Fibroblast of gingiva (primary cell): ENCODE measurements at places on chromosomes 7 and 10.

DNA sequence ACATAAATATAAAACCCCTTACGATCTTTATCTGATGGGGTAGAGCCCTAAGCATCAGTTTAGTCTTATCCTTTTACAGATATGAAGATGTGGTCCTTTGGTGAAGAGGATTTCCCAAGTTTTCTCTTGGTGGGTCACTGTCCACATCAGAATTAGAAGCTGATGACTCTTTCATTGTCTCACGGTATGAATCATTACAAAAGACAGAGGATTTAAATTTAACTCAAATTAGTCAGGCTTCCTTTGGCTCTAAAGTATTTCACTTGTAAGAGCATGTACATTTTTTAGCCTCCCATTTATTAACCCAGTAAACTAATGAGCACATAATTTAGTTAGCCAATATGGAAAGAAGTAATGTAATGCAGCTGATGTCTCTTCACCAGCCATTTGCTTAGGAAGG lies 49.9 kb upstream of the TMEM26 start:
- DNase-seq = peak; percentile 9

- peak; percentile 95 for DNase-seq
Observed at GRCh38 chr7:155258226-155258560, 39.5 kb upstream of the INSIG1 start.

DNA sequence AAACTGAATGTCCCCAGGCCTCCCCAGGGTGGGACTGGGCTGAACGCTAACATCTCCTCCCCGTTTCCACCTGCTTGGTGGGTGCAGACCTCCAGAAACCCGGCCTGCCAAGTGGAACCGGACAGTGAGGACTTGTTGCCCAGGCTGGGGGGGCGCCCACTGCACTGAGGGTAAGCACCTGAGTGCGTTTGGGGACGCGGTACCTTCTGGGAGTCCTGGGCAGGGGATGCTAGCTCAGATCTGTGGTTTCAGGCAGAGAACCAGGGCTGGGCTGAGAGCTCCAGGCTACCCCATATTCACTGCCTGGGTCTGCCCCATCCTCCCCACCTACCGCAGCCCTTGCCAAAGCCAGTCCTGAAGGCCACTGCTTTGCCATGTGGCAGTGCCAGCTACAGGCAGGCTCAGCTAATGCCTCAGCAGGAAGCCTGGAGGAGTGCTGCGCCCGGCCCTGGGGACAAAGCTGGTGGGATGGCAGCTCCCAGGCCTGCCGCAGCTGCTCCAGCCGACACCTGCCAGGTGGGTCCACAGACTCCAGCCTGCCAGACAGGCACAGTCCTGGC lies 3.5 kb upstream of the ZNF467 start:
- DNase-seq = no peak

DNA sequence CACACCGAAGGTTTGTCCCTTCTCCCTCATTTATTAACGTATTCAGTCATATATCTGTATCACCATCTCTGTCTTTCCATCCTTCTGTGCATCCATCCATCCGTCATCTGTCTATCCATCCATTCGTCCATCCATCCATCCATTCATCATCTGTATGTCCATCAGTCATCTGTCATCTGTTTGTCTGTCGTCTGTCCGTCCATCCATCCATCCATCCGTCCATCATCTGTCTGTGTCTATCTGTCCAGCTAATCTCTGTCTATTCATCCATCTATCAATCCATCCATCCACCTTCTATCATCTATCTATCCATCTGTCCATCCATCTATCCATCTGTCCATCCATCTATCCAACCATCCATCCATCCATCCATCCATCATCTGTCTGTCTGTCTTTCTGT lies 213.9 kb downstream of the TYW1 start:
- no peak for DNase-seq

DNA sequence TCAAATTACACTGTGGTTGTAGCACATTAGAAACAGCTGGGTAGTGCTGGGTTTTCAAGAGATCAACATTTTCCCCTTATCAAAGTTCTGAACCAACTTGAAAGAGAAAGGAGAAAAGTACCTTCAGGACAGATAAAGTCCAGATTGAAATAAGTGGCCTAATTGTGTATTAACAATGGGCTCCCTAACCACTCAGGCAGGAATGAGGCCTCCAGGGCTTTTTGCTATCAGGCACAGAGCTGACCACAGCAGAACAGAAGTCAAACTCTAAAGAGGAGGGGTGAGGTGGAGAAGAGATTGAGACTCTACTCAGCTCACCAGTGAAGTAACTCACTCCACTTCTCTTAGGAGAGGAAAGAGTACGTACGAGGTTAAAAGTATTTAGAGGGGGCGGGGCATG lies 394.1 kb upstream of the PHF14 start:
- no peak for DNase-seq

DNA sequence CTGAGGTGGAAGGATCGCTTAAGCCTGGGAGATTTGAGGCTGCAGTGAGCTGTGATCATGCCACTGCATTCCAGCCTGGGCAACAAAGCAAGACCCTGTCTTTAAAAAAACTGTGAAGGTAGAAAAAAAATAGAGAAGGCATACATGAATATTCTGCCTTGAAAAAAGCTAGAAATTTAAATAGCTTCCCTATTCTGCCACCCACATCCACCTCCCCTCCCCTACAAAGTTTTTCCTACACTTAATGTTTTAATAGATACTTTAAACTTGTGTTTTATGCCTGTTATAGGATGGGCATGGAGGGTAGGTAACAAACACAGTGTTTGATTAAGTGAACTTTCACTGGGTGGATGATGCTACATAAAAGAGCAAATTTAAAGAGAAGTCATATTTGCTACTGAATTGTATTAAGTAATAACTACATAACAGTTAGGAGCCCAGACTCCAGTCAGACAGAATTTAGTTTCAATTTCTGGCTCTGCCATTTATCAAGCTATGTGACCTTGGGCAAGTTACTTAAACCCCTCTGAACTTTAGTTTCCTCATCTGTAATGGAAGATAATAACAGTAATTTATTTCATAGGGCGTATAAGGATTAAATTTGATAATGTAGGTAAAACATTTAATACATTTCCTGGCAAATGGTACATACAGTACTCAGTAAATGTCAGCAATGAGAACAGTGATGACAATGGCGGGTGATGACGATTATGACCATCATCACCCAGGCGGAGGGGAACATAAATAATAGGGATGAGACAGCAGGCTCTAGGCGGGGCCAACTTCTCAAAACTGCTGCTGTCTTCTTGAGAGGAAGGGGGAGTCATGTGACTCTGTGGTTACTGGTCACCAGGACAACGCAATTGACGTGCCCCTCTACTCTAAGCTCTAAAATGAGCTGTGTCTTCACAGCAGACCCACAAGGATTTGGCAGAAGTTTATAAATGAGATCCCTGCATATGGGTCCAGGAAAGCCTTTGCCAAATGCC lies 15.8 kb downstream of the DNMBP start:
- peak; percentile 92 for DNase-seq

DNA sequence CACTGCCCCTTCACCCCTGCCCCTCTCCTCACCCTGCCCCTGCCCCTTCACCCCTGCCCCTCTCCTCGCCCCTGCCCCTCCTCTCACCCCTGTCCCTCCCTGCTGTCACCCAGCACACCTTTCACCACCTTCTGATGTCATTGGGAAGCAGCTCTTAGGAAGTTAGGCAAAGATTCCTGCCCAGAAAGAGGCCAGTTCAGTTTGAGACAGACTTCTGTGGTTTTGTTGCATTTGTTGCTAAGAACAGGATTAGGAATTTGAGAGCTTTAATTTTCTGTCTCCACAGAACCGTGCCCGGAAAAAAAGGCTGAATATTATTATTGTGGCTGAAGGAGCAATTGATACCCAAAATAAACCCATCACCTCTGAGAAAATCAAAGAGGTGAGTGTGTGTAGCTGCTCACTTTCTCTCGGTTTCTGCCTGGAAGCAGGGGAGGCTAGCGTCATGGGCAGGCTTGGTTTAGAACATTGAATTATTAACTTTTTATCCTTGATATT lies 39.6 kb downstream of the PFKP start:
- DNase-seq = peak; percentile 78

DNA sequence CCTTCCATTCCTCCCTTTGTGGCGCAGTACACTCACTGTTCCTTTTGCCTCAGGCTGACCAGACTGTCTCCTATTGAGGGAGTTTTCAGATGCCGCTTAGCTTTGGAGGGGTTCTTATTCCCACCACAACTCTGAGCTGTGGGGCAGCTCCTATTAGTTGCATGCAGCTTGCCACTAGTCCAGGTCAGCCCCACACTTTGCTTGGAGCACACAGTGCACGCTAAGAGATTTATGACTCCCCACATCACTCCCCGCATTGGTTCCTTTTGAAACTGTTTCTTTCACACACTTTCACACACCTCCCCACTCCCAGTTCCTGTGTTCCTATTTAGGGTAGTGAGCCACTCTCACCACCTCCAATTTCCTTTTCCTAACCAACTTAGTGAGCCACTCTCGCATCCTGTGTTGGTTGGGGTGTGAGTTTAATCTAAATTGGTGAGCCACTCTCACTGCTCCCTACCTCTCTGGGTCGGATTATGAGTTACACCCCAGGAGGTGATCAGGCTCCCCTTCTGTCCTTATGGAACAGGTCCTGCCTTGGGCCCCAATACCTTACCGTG lies 10.4 kb upstream of the ZNF485 start:
- DNase-seq = no peak

GRCh38 chr7:30911561-30911969 lies at the start of gene AQP1:
TSS of gene AQP1 (plus strand) at chr7:30911853. CDS start at chr7:30911910, 57 bp downstream.
- peak; percentile 76 for DNase-seq

GRCh38 chr10:80684259-80684658 lies 146.6 kb downstream of the SH2D4B start:
- DNase-seq = no peak

DNA sequence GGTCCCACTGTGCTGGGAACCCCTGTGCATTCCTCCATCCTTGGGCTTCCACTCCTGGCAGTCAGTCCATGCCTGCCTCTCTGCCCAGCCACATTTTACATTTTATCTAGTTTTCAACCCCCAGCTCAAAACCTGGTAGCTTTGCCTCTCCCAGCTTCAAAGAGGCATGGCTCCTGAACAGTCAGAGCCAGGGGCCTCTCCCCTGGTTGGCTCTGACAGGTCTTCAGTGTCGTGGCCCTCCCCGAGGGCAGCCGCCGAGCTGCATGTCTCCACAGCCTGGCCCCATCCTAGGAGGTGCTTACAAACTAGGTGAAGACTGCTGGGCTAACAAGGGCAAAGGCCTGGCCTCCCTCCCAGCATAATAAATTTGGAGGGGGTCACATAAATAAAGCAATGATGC lies 14.8 kb downstream of the COBL start:
- DNase-seq = no peak

DNA sequence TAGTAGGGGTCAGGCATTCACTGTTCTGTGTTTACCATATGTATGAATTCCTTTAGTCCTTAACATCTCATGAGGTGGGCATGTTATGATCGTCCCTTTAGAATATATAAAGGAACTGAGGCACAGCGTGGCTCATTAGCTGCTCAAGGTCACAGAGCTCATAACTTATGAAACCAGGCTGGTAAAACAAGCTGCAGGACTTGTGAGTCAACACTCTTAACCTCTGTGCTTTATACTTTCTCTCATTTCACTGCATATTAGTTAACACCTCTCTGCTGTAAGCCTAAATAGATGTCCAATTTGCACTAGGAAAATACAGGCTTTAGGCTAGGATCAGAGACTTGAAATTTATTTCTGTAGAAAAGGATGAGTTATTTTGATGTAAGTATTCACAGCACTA lies 180.3 kb upstream of the HDAC9 start:
- no peak for DNase-seq

DNA sequence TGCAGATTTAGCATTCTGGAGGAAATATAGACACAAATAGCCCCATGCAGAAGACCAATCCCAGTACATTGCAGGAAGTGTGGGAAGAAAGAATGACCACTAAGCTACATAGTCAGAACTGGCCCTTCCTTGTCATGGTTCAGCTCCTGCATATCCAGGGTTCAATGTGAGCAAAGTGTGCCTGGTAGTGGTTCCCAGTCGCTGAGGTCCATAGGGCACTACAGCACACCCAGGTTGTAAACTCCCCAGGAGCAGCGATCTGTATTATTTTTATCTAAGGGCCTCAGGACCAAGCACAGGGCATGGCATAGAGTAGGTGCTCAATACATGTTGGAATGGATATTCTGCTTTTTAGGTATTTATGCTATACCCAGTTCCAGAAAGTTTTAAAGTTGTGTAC lies 114.4 kb downstream of the RTKN2 start:
- DNase-seq = no peak

GRCh38 chr7:35448486-35448885 lies 194.6 kb upstream of the TBX20 start:
- DNase-seq = no peak

DNA sequence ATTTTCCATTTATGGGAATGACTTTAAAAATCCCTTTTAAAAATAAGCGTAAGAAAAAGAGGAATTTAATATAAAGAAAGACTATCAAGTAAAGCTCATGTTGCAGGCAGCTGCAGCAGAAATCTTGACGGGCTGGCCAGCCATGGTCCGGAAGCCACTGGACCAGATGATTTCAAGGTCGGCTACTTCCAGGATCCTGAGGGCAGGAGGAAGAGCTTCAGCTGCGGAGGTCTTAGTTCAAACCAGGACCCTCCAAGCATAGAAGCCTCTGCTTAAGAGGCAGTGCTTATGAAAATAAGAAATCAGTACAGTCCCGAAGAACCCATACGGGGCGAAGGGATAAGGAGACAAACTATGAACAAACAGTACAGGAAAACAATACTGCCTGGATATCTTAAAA lies 220.2 kb upstream of the CELF2 start:
- DNase-seq = no peak

DNA sequence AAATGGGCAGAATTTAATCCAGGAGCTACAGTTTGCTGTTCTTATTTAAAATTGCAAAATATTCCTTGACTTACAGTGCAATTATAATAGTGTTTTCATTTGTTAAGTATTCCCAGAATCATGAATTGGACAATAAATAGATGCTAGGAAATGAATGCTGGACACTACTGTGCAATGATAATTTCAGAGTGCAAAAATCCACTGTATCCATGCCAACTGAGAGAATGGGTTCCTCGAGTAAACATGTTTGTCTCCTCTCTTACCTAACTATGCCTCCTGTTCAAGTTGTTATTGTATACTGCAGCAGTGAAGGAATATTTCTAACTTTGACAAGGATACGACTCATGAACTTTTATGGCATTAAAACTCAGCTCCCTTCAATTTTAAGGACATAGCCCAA lies 1396.3 kb downstream of the GATA3 start:
- DNase-seq = no peak

- no peak for DNase-seq
Observed at GRCh38 chr7:4706384-4707216, 24.5 kb downstream of the FOXK1 start.

GRCh38 chr10:59706851-59707797 lies 2.5 kb downstream of the SLC16A9 start:
- no peak for DNase-seq

GRCh38 chr7:79806161-79806734 lies 328.4 kb upstream of the GNAI1 start:
- DNase-seq = peak; percentile 39

- DNase-seq = no peak
Observed at GRCh38 chr10:120978589-120979252, 127.6 kb downstream of the WDR11 start.

DNA sequence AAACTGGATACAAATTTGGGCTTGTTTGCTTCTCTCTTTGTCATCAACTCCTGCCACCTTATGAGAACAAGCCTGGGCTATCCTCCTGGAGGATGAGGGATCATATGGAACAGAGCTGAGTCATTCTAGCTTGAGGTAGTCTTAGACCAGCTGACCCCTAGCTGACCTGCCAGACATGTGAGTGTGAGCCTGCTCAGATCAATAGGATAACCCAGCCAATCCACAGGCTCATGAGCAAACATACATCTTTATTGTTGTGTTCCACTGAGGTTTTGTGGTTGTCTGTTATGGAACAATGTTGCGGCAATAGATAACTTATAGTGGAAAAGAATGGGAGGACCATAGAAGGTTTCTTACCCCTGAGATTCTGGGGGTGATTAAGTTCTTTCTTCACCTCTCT lies 54.5 kb upstream of the FAM180A start:
- DNase-seq = no peak

GRCh38 chr10:89428877-89429276 lies 14.5 kb downstream of the IFIT5 start:
- peak; percentile 17 for DNase-seq
